ENCODE measurements at places on chromosomes 6 and 20.

- DNase-seq = no peak
Observed at GRCh38 chr6:118588626-118589025, 40.5 kb downstream of the PLN start.

- no peak for DNase-seq
Observed at GRCh38 chr6:163756079-163756478, 341.6 kb downstream of the QKI start.

DNA sequence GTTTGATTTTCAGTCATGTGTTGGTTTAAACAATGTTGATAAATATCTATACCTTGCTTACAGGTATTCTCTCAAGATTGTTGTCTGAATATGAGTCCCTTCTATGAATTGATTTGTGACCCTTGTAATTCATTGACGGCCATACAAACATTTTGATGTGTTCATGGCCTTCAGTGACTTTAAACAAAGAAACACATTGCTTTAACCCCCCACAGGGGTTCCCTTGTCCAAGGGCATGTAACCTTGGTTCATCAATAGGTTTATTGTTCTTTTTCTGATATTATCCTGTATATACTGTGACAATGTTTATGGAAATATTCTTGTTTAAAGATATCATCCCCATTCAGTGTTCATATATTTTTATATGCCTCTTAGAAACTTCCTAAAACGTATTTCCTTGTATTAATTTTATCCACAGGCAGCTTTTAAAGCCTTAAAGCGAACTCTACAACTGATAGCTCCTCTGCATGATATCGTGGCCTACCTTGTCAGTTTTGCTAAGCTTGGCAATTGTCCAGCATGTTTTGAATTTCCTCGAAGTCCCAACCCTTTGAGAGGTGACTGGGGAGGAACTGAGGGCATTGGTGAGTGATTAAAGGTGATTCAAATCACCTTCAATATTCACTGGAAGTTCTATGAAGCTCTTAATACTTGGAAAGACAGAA, 87.0 kb downstream of the CD164 start:
- DNase-seq = no peak

DNA sequence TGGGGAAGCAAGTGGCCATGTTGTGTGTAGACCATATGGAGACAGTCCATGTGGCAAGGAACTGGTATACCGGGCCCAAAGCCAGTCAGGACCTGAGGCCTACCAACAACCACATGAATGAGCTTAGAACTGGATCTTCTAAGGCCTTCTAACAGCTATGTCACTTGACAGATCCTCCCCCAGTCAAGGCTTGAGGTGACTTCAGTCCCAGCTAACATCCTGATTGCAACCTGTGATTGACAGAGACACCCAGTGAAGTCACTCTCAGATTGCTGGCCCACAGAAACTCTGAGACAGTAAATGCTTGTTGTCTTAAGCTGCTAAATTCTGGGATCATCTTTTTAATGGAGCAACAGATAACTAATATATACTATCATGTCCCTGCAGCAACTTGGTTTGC, 32.9 kb downstream of the AHI1 start:
- DNase-seq = no peak

- no peak for DNase-seq
Observed at GRCh38 chr20:58899512-58899911, 47.0 kb downstream of the GNAS start.

DNA sequence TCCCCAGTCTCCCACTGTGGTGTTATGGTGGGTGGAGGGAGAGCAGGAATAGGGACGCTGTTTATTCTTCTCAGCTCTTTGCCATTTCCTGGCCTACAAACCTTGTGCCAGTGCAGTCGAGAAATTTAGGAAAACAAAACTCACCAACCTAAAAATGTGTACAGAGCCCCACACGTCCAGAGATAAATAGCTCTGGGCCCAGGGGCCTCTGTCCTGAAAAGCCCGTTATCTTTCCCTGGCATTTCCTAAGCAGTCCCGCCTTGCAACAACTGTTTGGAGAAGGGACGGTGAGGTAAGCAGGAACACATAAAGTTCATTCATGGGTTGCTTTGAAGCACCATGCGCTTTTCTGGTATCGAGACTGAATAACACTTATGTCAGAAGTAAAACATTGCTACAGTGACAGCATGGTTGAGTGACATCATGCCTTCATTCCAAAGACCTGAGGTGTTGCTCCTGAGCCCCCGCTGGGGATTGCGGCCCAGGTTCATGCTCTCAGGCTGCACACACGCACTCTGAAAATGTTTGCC, 80.1 kb upstream of the NXT1 start:
- no peak for DNase-seq

DNA sequence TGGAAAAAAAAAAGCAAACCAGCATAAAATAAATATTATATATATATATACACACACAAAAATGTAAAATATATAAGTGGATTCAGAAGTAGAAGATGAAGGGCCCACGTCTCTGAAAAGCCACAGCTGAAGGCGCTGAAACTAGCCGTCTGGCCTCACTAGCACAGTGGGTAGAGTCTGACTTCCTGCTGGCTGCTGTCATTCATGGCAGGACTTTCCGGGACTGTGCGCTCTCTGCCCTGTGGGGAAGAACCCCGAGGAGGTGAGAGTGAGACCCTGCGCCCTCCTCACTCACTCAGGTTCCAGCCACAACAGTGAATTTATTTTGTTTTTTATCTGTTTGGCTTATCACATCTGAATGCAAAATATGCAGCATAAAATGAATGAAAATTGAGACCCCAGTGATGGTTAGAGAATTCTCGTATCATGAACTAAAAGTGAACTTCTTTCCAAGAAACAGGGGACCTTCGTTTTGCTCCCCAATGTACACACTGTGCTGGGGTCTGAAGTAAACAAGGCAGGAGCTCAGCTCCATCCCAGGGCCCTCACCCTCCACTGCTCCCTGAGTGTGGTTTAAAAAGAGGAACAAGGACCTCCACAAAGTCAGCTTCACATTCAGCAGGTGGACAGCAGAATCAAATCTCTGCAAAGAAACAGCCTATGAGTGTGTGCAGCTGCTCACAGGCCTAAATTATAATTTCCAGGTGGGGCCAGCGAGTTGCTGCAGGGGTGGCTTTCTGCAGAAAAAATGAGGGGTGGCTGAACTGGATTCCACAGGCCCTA, 1.3 kb upstream of the RAMACL start:
- DNase-seq = no peak

DNA sequence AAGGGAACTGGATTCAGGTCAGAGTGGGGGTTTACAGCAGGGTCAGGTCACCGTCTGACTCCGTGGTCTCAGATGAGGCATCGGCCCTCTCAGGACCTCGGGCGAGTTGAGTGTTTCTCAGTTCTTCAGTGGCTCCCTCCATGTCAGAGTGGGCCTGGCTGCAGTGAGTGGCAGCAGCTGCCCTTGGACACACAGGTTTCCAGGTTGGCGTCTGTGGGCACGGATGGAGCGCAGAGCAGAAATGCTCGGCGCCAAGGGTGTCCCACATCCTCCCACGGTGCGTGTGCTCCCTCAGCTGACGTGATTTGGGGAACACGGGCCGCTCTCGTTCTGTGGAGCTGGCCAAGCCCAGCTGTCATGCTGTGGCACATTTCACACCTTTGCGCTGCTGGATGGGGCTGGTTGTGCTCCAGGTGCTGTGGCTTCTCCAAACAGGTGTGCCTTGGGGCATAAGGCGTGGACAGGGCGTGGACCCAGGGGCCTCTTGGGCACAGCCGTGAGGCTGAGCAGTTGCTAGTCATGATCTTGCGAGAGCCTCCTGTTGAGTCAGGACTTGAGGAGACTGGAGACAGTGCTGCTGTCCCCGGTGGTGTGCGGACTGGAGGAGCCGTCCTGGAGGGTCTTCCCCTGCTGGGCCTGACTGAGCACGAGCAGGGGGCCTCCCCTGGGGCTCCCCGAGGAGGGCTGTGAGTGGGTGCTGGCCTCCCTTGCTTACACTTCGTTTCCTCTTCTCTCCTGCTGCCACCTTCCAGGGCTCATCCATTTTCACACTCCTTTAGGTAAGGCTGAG, 9.5 kb upstream of the DNAJC5 start:
- DNase-seq = no peak

- DNase-seq = no peak
Observed at GRCh38 chr6:25866011-25866410, 8.0 kb downstream of the SLC17A3 start.

DNA sequence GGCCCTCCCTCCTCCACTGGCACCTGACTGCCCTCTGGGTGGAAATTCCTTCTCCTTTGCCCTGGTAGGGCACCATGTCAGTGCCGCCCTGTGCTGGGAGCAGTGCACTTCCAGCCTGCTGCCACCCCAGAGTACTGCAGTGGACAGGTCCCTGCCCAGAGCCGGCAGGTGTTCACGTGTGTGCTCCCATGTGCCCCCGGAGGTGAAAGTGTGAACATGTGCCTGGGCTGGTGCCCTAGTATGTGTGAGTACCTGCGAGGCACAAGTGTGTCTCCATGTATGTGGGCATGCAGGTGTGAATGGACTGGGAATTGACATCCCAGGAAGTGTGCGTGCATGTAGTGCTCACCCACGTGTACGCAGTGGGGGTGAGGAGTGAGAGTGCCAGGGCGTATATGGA, 29.4 kb downstream of the SDCBP2 start:
- DNase-seq = peak; percentile 41

- DNase-seq = no peak
Observed at GRCh38 chr20:47493963-47494293, 7.8 kb upstream of the NCOA3 start.

DNA sequence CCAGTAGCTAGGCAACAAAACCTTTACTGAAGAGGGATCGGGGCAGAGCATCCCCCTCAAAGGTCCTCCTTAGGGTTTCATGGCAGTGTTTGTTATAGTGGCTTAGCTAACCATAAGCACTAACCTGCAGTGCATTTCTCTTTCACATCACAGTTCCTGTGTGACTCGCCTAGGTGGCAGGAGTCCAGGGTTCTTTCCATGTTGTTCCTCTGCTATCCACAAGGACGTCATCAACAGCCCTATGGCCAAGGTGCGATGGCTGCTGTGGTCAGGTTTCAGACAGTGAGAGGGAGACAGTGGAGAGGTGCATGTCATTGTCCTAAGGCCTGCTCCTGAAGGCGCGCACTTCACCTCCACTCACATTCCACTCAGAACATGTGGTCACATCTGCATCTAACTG, 38.8 kb upstream of the FOXA2 start:
- DNase-seq = no peak

DNA sequence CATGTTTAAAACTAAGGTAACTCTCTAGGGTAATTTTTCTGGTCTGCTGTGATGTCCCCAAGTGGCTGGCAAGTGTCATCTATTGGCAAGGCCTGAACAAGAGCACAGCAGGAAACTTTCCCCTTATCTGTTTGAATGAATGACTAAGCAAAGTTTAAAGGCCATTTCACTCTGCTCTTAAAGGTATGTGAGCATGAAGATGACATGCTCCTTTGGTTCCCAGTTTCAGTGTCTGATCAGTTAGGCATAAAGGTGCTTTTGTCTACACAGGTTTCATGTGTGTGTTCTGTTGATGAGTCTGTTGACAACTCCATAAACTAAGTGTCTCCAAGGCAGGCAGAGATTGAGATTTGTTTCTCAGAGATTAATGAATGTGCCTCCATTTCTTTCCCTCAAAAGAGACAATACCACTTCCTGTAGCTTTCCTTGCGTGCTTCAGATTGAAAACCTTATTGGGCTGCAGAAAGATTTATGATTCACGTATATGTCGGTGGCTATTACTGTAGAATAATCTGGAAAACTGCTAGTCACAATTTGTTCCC, 83.9 kb downstream of the MAP3K7 start:
- DNase-seq = no peak

DNA sequence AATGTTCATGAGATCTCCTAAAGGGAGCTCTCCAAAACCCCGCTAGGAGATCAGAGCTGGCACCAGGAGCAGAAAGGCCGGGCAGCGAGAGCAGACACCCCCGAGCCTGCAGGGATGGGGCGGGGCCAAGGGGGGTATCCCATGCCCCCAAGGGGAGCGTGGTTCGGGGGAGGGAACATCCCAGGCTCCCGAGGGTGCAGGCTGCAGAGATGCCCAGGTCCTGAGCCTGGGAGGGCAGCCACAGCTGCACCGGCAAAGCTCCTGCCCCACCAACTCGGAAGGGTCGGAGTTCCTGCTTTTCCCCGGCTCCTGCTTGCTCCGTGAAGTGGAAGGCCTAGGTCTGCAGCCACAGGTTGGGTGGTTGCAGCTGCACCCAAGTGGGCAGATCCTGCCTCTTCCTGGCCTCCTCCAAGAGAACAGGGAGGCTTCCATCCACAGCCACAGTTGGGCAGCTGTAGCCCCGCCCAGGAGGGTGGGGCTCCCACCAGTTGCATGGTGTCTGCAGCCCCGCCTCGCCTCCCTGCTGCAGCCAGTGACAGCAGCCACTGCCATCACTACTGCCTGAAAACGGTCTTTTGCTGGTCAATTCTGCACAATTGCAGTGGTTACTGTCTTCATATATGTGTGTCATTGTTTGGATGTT, 13.4 kb upstream of the GMNN start:
- no peak for DNase-seq

DNA sequence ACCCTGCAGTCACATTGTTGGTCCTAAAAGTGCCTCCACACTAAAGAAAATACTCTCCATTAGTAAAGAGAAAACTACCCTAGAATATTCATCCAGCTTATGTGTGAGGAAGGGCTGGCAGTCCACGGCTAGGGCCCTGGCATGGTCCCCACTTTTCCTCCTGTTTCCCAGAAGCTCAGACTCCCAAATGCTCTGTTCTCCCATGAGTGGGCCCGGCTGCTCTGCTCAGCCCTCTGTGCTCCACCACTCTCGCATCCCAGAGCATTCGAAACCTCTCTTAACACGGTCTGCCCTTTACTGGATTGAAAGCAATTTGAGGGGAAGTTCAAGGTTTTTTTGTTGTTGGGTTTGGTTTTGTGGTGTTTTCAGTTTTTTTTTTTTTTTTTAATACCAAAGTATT, 61.8 kb downstream of the APCDD1L start:
- DNase-seq = no peak

GRCh38 chr6:111278731-111279130, 191.4 kb downstream of the SLC16A10 start:
- no peak for DNase-seq

- no peak for DNase-seq
Observed at GRCh38 chr6:38804358-38804757, 89.2 kb downstream of the DNAH8 start.

GRCh38 chr20:36501367-36502006, 39.8 kb upstream of the MYL9 start:
- DNase-seq = no peak

GRCh38 chr20:59078231-59078630, 35.6 kb upstream of the PRELID3B start:
- DNase-seq = no peak

GRCh38 chr6:42099340-42100028, 42.9 kb downstream of the C6orf132 start:
- DNase-seq = peak; percentile 55

DNA sequence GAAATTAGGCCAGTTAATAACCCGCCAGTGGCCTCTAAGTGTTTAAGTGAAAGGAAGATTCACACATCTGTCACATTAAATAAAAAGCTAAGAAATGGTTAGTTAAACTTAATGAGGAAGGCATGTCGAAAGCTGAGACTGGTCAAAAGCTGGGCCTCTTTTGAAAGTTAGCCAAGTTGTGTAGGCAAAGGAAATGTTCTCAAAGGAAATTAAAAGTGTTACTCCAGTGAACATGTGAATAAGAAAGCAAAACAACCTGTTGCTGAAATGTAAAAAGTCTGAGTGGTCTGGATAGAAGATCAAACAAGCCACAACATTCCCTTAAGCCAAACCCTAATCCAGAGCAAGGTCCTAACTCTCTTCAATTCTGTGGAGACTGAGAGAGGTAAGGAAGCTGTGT, 10.9 kb upstream of the MTRF1L start:
- DNase-seq = no peak

Data from HTR-8/SVneo (cell line).